Effector CD4-positive, alpha-beta T cell (primary cell): ENCODE measurements at places on chromosomes 5 and 9.

DNA sequence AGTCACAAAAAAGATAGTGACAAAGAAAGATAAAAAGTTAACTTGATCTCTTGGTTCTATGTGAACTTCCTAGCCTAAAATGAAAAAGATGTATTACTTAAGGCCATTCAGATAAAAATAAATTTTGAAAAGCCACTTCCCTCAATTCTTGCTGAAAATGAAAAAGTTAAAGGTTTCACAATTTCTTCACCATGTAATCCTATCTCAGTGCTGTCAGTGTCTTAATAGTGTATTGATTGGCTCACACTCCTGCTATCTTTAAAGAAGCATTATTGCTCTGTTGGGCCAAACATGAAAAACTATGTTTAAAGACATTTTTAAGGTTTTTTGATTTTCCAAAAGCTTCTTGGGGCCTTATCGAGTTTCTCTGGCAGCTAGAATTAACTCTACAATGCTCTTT lies 18.1 kb upstream of the EGFLAM start:
- no peak for DNase-seq

DNA sequence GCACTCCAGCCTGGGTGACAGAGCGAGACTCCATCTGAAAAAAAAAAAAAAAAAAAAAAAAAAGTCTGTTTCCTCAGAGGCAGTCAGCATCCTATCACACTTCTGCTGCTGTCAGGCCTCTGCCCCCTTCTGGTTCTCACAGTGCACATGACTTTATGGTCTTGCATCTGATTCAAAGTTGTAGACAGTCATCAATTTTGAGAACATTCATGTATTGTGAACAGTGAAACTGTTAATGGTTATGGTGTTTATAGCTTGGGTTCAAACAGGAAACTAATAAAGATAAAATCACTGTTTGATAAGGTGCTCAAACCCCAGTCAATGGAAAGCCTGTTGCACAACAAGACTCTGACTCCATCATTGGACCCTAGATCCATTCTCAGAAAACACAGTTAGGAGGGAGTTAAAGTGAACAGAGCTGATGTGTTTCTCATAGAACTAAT lies 61.4 kb downstream of the FOXD1 start:
- no peak for DNase-seq

GRCh38 chr5:479566-480319 lies 36.8 kb downstream of the EXOC3 start:
- DNase-seq = no peak

DNA sequence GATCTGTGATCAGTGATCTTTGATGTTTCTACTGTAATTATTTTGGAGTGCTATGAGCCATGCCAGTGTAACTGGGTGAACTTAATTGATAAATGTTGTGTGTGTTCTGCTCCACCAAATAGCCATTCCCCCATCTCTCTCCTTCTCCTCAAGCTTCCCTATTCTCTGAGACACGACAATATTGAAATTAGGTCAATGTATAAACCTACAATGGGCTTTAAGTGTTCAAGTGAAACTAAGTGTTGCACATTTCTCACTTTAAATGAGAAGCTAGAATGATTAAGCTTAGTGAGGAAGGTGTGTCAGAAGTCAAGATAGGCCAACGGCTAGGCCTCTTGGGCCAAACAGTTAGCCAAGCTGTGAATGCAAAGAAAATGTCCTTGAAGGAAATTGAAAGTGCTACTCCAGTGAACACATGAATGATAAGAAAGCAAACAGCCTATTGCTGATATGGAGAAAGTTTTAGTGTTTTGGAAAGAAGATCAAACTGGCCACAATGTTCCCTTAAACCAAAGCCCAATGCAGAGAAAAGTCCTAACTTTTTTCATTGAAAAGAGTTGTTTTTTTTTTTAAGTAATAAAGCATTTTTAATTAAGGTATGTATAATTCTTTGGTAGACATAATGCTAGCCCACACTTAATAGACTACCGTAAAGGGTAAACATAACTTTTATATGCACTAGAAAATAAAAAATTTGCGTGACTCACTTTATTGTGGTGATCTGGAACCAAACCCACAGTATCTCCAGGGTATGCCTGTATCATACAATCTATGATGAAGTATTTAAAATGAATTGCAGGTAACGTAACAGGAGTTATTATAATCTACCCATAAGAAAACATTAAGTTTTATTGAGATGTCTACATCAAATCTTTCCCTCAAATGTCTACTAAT lies 42.5 kb upstream of the ALDH1A1 start:
- no peak for DNase-seq

- no peak for DNase-seq
These were observed 617.9 kb upstream of the CTNND2 start for GRCh38 chr5:12522116-12522515.

DNA sequence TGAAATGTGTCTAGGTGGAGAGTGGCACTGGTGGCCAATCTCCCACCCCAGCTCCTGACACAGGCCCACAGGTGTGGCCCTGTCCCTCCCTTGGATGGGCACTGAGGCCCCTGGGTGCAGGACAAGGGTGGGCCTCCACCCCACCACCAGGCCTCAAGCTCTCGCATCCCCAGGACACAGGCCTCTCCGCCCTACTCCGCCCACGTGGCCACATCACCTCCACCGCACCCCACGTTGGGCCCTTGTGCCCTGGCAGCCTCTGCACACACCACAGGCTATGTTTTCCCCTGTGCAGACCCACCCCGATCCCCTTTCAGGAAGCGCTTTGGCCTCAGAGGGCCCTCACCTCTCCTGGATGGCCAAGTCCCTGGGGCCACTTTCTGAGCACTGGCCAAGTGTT lies 54.7 kb downstream of the SECISBP2 start:
- DNase-seq = no peak

- no peak for DNase-seq
These were observed 27.2 kb upstream of the ZFR start for GRCh38 chr5:32471784-32472183.

GRCh38 chr9:107215381-107215780 lies 67.7 kb upstream of the RAD23B start:
- DNase-seq = no peak
